ENCODE measurements at places on chromosomes 5 and 9.

GRCh38 chr5:147756566-147756965 lies 26.0 kb downstream of the JAKMIP2 start:
- DNase-seq, result no peak

DNA sequence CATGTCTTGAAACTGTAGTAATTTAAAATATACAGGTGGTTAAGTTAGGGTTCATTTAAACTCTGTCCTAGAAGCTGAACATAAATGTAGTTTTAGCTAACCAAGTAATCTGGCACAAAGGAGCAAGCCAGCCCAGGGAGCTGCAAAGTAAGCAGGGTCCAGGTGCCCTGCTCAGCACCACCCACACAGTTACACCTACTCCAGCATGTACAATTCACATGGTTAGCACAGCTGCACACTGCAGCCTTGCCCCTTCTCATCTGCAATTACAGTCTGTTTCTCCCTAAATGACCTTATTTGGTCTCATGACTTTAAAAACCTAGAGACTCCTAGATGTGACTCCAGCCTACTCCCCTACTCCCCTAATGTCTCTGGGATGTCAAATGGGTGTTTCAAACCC lies 128.4 kb downstream of the EPB41L4A start:
- no peak for DNase-seq

DNA sequence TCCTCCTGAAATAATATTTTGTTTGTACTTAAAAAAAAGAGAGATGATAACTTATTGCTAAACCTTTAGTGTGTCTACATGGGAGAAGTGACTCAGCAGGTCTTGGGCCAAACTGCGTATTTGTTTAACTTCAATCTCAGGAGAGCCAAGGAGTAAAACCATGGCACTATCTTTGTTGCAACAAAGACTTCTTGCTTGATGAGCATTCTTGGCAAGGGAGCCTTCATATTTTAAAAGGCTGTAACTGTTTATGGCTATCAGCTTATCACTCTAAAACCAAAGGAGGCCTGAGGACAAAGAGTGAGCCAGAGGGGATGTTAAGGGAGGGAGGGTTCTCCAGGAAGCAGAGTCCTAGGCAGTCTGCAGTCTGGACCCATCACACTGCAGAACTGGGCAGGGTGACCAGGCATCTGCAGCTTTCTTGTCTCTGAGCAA lies 216.2 kb upstream of the S1PR3 start:
- no peak for DNase-seq

- peak; percentile 72 for DNase-seq
These were observed at the start of gene STC2 for GRCh38 chr5:173327948-173328843. Gene STC2 (minus strand): TSS chr5:173328414. CDS start chr5:173328193, 221 bp downstream.

- DNase-seq, result no peak
These were observed 1.5 kb upstream of the SEMA5A start for GRCh38 chr5:9547122-9547947.

DNA sequence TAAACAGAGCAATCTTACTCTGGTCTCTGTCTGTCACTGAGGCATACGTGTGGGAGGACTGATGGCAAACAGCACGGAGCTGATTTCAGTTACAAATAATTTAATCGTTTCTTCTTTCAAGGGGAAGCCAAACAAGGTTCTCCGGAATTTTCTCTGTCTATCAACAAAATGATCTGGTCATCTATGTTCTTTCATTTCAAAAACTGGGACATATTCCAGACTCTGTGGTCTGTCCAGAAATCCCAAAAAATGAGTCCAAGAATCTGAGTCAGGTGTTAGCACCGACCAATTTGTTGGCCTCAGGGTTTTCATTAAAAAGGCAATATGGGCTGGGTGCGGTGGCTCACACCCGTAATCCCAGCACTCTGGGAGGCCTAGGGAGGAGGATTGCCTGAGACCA lies 69.9 kb upstream of the ZNF608 start:
- no peak for DNase-seq

- DNase-seq, result no peak
These were observed 29.8 kb upstream of the RPL26L1 start for GRCh38 chr5:172929371-172929838.

DNA sequence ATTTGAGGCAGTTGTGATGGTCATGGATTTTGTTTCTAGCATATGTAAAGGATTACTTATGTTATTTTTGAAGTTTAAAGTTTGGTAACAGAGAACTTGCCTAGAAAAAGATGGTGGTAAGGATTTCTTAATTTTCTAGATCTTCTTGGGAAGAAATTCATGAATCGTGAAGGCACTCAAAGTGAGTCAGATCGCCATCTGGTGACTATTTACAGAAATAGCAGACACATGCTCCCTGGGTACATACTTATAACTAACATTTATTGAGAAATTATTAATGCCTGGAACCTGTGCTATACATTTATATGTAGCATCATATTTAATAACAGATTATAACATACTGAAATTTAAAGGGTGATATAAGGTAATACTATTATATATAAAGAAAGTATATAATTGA lies 299.7 kb downstream of the IZUMO3 start:
- DNase-seq, result no peak

GRCh38 chr5:134392301-134392700 lies 19.4 kb downstream of the CDKN2AIPNL start:
- no peak for DNase-seq

- no peak for DNase-seq
These were observed 3.5 kb downstream of the LAMC3 start for GRCh38 chr9:131012396-131012917.

DNA sequence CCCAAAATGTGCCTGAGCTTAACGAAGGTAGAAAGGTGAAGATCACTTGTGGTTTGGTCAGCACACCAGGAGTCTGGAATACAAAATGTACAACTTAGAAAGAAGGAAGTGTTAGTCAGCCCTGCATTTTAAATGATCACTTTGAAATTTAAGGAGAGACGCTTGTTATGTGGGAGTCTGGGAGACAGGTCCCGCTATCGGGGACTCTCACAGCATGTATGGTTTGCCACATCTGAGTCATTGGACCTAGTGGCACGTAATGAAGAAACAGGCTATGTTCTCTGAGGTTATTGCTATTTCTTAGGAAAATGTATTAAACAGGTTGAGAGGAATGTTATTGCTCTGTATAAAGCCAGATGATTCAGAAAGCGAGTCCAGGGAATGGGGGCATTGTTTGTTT lies 2362.5 kb upstream of the WWC1 start:
- no peak for DNase-seq

DNA sequence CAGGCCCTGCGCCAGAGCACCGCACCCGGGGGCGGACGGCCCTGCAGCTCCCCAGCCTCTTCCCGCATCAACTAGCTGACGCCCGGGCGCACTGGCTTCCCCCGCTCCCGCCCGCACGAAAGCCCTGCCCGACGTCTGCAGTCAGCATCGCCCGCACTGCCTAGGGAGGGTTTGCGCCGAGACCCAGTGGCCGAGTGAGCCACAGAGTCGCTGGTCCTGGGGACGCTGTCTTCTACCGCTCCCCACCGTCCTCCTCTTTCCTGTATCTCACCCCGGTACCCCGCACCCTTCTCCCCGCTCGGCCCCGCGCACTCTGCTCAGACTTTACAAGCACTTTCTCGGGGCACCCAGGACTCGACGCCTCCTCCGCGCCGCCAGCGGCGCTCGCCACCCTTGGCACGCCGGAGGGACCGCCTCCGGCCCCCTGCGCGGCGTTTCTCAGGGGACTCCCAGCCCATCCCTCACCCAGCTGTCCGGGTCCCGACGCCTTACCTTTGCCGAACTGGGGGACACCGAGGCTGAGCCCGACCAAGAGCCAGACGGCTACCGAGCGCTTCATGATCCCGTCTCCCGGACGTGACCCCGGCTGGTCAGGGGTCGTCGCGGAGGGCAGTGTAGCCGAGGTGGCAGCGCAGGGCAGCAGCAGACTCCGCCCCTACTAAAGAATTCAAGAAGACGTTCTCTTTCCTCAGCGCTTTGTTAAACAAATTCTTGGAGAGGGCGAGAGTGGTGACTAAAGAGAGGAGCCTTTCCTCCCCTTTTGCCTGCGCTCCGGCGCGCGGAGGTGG lies 670 bp downstream of the EDIL3 start:
- DNase-seq, result no peak

DNA sequence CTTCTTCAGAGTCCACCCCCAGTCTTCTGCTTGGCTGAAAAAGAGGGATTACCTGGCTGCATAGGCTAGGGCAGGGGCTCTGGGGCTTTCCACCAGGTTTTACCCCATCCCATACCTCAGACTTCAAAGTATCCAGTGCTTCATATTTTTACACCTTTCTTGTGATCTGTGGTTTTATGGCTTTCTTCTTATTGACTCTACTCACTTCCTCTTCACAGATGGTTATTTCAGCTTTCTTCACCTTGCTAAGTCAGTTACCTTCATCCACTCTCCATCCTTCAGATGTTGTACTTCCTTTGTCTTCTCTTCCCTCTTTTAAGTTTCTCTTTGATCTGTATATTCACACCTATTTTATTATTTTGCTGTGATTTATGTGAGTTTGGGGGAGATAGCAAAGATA lies 104.3 kb downstream of the GRIA1 start:
- DNase-seq, result no peak

DNA sequence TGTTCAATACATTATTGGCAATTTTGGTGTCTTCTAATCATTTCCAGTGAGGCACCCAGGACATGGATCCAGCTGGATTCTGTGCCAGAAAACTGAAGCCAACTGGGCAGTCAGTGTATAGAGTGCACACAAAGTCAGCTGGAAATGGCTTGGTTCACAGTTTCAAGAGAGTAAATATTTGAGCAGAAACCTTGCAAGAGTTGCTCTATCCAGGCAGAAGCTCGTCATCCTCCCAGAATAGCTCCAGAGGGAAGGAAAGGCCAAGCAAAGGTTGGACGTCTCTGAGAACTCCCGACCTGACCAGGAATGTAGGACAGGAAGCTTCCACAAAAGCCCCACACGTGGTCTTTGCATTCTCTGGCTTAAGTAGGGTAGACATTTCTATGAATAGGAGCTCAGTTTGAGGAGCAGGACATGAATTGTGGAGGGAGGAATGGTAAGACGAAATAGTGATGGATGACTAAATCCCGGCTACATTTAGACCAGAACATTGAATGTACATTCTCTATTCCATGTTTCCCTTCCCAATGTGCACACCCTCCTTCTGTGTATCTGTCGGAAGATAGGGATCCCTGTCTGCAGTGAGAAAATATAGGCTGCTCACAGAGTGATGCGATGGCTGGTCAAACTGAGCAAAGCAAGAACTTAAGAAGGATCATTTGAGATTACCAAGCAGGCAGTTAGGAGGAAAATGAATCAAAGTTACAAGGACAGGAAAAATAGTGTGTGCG lies 72.7 kb upstream of the FCN2 start:
- no peak for DNase-seq

DNA sequence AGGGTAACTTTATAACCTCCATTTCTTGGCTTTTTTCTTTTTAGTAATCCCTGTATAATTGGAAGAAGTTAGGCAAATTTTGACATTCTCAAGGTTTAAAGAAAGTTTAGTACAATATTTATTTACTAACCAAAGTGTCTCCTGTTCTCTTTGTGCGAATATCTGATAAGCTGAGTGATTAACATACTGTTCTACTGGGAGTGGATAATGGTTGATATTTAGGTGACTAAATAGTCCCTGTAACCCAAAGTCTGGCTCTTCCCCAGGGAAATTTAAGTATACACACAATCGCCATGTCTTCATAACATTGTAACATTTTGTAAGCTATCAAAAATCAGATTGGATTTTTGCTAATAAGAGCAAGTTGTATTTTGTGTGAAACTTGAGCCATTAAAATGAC lies 40.0 kb downstream of the CCNH start:
- no peak for DNase-seq

- no peak for DNase-seq
These were observed 445.0 kb upstream of the PIK3R1 start for GRCh38 chr5:67770431-67771025.

DNA sequence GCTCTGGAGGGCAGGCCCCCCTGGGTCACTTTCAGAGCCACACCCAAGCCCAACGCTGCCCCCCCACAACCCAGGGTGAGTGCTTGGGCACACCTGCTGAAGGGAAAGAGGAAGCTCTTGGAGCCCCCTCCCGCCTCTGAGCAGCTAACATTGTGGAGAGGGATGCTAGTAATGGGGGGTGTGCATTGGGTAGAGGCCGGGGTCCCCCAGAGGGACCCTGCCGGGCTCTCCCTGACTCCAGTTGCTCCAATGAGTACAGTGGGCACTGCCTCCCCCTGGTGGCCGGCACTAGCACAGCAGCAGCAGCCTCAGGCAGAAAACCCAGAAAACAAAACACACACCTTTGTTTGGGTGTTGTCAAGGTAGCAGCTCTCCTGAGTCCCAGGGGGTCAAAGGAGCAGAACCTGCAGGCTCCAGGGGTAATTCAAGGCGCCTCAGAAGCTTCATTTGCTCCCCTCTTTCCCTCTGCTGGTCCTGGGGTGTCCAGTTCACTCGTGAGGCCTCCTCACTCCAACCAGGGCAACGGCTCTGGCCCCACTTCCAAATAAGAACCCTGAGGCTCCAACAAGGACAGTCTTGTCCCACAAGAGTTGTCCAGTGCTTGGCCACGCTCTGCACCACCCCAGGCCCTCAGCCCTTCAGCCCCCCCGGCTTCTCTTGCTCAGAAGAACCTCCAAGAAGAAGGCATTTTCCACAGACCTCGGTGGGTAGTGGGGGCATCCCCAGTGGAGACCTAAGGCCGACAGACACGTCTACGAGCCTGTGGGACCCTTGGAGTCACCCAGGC lies 16.1 kb downstream of the GBGT1 start:
- peak; percentile 75 for DNase-seq

- DNase-seq, result no peak
These were observed 58.7 kb downstream of the RAB3C start for GRCh38 chr5:58641533-58641932.

DNA sequence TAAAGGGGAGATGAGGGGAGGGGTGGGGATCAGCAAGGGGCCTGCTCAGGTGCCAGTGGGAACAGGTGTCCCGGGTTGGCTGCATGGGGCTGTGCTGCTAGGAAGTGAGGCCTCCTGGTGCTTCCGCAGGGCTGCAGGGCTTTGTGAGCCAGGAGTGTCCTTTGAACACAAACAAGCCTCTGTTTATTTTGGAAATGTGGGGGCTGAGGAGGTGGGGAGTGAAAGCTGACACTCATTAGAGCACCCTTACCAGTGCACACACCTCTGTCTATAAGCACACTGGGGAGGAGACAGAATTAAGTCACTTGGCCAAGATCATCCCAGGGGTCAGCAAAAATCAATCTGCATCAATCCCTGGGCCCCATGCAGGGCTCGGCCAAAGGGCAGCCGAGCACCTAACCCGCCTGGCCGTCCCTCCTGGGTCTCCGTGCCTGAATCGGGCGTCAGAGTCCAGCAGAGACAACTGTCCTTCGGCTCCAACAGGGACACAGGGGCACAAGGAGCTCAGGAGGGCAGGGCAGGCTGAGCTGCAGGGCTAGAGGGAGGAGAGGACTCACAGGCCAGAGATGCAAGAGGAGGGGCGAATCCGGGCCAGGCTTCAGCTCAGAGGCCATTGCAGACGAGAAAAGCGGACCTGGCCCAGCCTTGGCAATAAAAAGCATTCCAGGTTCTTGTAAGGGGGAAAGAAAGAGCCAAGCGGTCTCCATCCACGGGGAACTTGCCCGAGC lies 99.8 kb downstream of the VAV2 start:
- no peak for DNase-seq

- DNase-seq, result no peak
These were observed 301.7 kb upstream of the PCSK5 start for GRCh38 chr9:75588808-75589207.

- DNase-seq, result no peak
These were observed 1310.8 kb upstream of the WWC1 start for GRCh38 chr5:166980666-166981065.

Measured in GM12891 (cell line).